ENCODE measurements at places on chromosomes 1 and 21.
A peak's percentile ranks its signal among the peaks of the same experiment; 100 is the strongest.

DNA sequence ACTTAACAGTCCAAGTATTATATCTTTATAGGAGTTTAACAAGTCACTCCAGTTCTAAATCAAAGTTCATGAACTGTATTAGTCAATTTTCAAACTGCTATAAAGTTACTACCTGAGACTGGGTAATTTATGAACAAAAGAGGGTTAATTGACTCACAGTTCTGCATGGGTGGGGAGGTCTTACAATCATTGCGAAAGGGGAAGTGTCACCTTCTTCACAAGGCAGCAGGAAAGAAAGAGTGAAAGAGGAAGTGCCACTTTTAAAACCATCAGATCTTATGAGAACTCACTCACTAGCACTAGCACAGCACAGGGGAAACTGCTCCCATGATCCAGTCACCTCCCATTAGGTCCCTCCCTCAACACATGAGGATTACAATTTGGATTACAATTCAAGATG is 70.0 kb downstream of the CLCA4 start:
- DNase-seq: no peak

DNA sequence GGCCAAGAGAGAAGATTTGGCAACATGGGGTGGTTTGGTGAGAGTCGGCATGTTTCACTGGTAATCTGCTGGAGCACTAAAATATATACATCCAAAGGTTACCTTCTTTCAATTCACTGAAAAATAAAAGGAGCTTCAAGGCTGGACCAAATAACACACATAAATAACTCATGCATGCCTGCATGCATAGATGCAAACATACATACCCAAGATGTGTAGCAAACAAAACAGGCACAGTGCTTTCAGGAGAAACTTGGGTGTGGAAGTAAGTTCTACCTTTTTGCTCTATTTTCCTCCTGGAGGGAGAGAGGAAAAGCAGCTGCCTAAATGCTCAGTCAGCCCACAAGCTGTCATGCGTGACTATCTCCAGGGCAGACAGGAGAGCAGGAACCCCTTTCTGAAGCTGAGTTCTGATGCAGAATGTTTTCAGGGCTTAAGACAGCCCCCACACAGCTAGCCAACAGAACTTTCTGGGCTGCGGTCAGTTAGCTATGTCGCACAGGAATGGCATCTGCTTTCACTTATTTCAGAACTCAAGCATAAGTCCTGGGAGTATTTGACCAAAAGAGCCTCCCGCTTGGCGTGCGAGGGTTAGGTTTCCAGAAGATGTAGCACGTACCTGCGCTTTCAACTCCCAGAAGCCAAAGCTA is 166.2 kb downstream of the TOMM20 start:
- no peak for DNase-seq

- DNase-seq: no peak
Observed at GRCh38 chr1:156866249-156866909, 5.7 kb downstream of the NTRK1 start.

DNA sequence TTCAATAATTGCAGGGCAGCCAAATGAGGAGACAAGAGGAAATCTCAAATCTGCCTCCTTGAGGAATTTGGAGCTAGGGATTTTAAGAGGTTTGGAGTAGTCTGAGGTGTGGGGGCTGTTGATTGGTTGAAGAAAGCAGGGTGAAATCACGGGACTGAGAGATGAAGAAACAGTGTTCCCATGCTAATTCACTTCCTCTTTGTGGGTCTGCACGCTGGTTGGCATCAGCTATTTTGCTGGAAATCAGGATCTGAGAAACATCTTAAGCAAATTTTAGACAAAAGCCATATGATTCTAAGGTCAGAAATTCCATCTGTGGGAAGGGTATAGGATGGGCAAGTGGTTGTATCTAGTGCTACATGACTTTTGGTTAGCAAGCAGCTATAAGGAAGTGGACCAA is 107.1 kb upstream of the PAXBP1 start:
- no peak for DNase-seq

GRCh38 chr1:36609241-36610027 is 126.7 kb upstream of the CSF3R start:
- peak; percentile 34 for DNase-seq

DNA sequence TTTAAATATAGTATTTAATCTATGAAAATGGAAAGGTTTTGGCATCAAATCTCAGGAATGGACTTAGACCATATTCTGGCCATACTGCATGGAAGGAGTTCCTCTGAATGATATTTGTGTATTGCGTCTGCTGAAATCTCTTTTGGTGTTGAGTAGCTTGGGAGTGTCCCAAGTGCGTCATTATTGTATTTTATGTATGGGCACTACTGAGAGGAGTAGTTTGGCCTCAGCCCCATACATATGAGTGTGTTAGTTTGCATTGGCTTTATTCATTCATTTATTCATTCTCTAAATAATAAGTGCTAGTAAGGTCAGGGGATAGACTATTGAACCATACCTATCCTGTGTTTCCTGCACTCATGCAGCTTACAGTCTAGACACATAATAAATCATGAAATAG is 46.6 kb downstream of the CENPF start:
- no peak for DNase-seq

DNA sequence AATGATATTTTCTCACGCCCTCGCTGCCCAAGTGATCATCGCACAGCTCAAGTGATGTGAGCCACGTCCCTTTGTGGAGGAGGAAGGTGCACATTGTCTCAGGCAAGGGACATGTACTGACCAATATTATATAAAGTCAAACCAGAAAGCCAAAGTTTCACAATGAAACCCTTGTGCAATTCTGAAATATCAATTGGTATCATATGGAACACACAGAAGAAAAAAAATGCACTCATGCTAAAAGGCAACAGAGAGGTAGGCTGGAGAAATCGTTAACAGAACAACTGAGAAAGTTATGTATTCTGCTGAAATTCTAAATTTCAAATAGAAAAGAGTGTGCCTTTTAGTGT is 1.9 kb downstream of the JAM2 start:
- DNase-seq: no peak

GRCh38 chr1:94927405-94928175 is 680 bp upstream of the CNN3 start:
- DNase-seq: no peak

DNA sequence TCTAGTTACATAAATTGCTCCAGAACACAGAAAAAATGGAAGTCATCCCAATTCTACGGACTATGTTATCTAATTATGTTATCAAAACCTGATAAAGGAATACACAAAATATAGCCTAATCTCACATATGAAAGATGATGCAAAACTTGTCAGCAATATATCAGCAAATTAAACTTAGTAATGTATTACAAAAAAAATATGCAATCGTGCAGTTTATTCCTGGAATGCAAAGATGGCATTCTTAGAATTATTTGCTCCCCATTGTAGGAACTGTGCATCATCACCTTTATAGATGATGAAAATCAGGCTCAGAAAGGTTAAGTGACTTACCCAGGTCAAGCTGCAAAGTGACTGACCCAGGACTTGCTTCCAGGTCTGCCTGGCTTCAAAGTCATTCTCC is 7.8 kb downstream of the FOXE3 start:
- DNase-seq: no peak

- no peak for DNase-seq
Observed at GRCh38 chr1:76925825-76926224, 58.5 kb downstream of the ST6GALNAC5 start.

DNA sequence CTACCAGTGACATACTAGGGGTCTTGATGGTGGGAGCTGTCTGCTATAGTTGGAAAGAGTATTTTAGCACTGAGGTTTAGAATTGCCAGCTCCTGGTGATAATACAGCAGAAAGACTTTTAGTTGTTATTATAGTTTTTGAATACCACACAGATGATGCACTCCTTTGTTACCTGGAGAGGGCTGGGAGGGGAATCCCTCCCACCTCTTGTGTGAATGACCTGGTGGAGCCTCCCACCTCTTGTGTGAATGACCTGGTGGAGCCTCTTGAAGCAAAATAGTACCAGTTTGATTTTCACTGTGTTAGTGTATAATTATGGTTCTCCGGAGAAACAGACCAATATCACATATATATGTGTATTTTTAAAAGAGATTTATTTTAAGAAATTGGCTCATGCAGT is 3.3 kb downstream of the DISP1 start:
- no peak for DNase-seq
